ENCODE measurements at places on chromosomes 11 and 22. TPM values are rescaled to one million over a fixed set of nuclear protein-coding genes. Genes with fewer than 3 reads are reported as not detected.

The KCNE3 gene
- 71.8 TPM for total RNA-seq

The MS4A6A gene
- total RNA-seq = 95.1 TPM

The CDC42BPG gene
- total RNA-seq = 37.1 TPM

The SLC16A8 gene
- total RNA-seq = 0.35 TPM

The TYR gene
- not detected for total RNA-seq

The APOA5 gene
- 0.29 TPM for total RNA-seq

The CABP7 gene
- total RNA-seq = not detected

The APOBEC3B gene
- 1.8 TPM for total RNA-seq

The TSKU gene
- total RNA-seq = 35.8 TPM

The APOA4 gene
- not detected for total RNA-seq

Data from mucosa of gallbladder (tissue), 1 donor.